Nucleus accumbens (tissue), 56 donors: ENCODE measurements at places on chromosomes 1 and 21.

DNA sequence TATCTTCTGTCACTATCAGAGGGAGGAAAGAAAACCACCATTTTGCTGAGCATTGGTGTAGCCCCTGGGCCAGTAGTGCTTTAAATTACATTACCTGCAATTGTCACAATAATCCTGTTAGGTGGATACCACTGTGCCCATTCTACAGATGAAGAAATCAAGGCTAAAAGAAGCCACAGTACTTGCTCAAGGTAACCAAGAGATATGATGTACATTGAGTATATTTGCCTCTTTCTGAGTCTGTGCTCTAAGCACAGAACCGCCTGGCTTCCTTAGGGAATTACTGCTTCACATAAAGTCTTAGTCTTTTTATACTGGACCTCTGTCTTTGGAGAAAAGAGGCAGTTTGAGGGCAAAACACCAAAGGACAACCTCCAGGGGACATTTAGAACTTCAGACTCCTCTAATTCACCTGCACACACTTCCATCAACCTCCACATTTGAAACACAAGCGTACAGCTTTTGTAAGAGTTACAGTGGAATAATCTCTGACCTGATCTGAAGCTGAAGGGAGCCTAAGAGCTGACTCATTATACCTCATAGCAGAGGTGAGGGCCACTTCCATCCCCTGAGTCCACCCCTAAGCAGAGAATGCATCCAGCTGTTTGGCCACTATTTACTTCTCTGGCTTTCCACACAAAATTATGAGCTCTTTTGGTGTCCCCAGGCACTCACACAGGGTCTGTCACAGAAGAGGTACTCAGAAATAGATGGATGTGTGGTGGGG, 61.8 kb downstream of the PLPP3 start:
- DNase-seq, result no peak

DNA sequence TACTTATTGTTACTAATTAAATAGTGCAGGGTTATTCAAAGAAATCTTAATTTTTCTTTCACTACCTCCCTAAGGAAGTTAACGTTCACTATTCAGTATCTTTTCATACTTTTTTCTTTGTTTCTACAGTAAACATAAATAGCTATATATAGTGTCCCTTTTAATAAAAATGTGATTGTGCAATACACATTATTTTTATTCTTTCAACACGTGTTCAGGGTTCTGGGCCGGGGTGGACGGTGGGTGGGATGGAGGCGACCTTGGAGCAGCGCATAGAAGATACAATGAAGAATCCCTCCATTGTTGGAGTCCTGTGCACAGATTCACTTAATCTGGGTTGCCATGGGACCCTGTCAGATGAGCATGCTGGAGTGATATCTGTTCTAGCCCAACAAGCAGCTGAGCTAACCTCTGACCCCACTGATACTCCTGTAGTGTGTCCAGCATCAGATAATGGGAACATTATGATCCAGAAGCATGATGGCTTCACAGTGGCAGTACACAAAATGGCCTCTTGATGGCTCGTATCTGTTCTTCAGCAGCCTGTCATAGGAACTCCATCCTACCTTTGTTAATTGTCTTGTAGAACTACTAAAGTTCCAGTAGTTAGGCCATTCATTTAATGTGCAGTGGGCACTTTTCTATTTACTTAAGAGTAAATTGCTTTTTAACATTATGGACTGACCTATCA, 155.9 kb upstream of the L1TD1 start:
- no peak for DNase-seq

- no peak for DNase-seq
Measured at GRCh38 chr21:36608041-36608896, 90.6 kb upstream of the SIM2 start.

DNA sequence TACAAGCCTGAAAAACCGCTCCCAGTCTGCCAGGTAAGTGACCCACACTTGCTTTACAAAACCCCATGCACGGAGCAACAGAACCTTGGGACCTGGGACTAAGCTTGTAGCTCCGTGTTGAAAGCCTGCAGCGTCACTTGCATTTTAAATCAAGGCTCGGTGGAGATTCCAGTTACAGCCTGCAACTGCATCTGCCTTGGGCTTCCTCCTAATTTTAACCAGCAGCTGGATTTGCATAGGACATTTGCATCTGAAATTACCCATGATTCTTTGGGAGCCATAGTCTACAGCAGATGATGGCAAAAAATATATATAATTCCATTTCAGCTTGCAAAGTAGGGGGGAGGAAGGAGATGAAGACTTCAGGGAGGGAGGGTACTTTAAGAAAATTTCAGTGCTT, 62.4 kb upstream of the IGSF21 start:
- DNase-seq, result no peak

DNA sequence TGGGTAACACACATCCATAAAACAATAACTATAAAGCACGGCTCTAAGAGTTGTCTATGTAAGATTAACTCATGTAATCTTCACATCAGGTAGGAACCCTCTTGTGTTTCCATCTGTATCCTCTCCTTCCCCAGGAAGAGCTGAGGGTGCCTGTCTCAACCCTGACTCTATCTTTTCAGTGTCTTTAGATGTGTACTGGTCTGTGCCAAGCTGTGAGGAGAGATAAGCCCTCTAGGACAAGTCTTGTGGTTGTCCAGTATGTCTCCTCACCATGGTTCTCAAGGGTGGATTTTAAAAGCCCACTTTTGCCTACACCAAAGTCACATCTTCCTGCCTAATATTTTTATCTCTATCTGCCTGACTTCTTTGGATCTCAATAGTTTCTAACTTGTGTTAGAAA, 300.1 kb downstream of the KCNT2 start:
- DNase-seq, result no peak

GRCh38 chr1:84669831-84670230, 20.4 kb downstream of the SSX2IP start:
- DNase-seq, result no peak

DNA sequence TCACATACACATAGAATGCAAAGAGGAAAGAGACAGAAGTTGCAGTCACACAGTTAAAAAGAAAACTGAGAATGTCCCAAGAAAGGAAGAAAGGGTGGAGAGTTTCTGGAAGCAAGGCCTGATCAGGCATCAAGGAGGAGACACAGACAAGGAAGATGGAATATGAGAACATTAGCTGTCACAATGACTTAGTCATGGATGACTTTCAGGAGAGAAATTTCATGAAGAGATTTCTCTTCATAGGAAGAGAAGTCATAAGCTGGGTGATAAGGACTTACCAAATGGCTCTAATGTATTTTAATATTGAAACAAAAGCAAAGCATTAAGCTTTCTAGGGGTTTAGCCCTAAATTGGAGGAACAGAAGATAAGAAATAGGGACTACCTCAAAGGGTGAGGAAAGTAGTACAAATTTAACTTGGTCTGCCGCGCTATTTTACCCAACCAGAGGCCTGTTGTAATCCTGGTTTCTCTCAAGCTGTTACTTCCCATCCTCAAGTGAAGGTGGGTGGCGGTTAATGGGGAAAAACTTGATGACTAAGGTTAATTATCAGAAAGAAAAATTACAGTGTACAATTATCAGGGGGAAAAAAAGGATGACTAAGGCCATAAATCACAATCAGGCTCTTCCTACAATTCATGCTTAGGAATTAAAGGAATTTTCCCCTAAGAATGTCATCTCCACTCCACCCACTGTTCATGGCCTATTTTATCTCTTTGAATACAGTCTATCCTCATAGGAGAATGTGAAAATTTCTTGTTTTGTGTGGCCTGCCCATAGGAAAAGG, 93.9 kb upstream of the ADGRL2 start:
- DNase-seq, result no peak
